ENCODE measurements at places on chromosomes 2 and 18.

- no peak for DNase-seq
Observed at GRCh38 chr2:189104934-189105333, 74.6 kb downstream of the COL5A2 start.

DNA sequence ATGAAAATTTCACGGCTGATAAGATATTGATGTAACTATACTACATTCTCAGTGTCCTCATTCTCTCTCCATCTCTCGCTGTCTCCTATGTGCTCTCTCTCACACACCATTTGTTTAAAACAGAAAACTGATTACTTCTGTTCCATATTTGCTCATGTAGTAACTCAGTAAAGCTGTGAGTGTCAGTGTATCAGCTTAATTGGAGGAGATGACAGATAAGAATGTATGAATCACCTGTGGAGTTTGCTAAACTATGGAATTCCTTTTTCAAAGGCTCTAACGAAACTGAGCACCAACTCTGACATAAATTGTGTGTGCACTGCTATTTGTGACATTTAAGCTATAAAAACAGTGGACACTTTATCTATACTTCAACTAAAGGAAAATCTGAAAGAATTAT is 1080.0 kb downstream of the DSC3 start:
- DNase-seq, result no peak

DNA sequence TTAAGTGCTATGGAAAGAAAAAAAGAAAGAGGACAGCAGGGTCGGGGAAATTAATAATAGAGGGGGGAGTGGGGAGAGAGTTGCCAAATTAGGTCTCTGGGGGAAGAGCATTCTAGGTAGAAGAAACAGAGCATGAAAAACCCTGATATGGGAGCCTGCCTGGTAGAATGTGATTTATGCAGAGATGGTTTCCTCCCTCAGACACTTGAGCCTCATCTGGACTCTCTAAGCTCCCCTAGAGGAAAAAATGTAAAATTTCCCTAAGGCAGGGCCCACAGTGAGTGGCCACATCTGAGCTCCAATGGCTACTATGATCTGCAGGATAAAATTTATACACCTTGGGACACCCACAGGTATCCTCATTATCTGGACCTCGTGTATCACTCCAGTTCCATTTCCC is 20.6 kb upstream of the EPAS1 start:
- DNase-seq, result no peak

- no peak for DNase-seq
Observed at GRCh38 chr2:10269291-10269690, 33.4 kb upstream of the HPCAL1 start.

GRCh38 chr2:152555048-152555447 is 162.2 kb downstream of the PRPF40A start:
- no peak for DNase-seq

DNA sequence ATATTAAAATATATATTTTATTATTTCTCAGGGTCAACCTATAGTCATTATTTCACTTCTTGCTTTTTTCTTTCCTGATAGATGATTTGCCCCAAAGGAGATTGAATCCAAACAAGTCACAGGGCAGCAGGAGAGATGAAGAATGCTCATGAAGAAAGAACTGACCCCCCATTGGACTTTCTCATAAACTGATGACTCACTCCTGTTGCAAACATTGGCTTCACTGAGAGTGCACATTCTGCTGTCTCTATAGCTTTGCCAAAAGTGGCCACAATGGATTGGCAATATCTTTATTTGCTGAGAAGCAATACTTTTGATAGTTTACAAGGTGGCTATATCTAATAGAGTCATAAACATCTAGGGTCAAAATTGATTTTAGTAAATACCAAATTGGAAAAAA is 55.9 kb upstream of the ZNF385B start:
- DNase-seq, result no peak

- DNase-seq, result no peak
Observed at GRCh38 chr2:32825291-32825712, 121.5 kb upstream of the LTBP1 start.

DNA sequence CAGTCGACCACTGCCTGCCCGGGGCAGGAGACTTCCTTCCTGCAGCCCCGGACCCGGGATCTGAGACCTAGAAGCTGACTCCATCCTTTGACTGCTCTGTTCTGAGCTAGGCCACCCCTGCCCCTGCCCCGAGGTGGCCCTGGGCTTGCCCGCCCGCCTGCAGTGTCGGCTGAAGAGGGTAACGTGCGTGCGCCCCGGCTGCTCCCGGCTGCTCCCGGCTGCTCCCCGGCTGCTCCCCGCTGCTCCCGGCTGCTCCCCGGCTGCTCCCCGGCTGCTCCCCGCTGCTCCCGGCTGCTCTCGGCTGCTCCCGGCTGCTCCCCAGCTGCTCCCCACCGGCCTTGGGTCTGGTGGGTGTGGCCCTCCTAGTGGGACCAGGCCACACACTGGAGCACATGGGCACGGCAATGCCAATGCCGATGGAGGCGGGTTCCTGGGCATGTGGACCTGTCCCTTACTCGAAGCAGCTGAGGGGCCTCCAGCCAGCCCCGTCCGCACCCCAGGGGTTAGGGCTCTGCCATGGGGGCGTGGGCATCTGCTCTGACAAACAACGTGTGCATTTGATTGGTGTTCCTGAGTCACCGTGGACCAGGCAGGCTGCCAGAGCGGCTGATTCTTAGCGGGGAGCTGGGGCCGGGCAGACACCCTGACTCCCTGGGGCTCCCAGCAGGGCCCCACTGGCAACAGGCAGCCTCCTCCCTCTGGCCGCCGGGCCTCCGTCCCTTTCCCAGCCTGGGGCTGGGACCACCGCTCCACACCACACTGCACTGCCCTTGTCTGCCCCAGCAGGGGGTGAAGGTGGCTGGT is 2.0 kb upstream of the GAL3ST2 start:
- no peak for DNase-seq

DNA sequence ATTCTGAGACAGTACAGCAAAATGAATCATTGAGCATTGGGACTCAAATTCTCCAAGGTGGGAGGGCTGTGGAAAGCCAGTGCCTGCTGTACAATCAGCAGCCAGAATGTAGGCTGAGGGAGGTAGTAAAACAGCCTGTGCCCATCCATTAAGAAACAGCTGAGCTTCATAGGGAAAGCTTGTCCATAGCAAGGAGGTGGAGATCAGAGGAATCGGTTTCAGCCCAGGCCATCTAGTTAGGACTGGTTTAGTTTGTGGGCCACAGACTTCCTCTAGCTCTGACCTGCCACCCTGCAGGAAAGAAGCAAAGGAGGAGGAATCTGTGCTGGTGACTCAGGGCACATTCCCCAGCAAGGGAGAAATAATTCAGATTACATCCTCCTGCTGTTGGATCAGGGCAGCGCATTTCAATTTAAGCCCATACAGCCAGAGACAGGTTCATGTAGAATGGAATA is 333.4 kb downstream of the SETBP1 start:
- DNase-seq, result no peak

DNA sequence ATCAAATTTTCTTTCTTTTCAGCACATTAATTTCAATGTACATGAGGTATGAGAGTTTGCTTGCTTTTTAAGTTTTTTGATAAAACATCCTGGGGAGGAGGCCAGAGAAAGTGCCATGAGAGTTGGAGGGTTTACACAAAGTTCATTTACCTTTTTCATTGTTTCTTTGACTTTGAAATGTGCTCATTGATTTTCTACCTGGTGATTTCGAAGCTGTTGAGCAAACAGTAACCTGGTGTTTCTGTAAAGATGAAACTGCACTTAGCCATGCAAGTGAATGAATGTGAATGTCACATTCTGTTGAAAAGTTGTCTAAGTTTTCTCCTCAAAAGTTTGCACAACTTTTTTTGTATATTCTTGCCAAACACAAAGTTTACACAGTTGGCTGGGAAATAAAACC is 797.0 kb downstream of the METTL4 start:
- no peak for DNase-seq

DNA sequence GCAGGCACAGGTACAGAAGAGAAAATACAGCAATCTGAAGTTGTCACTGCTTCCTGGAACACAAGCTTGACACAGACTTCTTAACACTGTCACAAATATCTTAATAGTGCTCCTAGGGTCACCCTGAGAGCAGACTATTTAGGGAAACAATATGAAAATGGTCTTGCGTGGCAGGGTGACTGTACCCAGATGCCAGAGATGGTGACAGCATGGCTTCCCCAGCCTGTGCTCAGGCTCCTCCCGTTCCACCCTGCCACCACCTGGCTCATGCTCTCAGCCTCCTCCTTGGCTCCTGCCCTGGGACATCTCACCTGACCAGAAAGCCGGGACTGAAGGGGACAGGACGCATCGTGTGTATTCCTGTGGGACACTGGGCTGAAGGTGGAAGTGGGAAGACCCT is 111.5 kb downstream of the RAPGEF4 start:
- no peak for DNase-seq

- no peak for DNase-seq
Observed at GRCh38 chr2:181523756-181524155, 66.6 kb downstream of the ITGA4 start.

DNA sequence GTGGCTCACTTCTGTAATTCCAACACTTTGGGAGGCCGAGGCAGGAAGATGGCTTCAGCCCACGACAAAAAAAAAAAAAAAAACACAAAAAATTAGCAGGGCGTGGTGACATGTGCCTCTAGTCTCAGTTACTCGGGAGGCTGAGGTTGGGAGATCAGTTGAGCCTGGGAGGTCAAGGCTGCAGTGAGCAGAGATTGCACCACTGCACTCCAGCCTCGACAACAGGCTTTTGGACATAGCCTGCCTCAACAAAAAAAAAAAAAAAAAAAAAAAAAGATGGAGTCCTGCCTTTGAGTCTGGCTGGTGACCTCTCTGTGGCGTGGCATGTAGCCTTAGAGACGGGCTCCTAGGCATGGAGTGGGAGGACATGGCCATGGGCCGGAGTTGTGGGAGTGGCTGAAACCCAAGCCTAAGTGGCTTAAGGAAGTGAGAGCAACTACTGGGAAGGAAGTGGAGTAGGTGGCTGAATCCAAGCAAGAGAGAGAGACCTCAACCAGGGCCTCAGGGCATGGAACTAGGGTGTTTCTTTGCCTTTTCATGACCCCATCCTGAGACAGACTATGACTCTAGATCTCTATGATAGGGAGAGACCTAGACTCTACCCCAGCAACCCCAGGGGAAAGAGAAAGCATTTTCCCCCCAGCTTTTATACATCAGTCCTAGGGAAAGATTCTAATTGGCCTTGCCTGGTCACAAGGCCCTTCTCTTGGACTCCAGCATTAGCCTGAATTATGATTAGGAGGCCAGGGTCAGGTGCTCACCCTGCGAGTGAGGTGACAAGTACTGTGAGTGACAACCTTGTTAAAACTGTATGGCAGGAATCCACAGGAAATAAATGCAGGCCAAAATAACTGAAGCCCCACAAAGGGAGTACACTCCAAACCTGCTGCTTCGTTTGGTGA is 34.2 kb downstream of the NPAS2 start:
- DNase-seq, result peak; percentile 94

DNA sequence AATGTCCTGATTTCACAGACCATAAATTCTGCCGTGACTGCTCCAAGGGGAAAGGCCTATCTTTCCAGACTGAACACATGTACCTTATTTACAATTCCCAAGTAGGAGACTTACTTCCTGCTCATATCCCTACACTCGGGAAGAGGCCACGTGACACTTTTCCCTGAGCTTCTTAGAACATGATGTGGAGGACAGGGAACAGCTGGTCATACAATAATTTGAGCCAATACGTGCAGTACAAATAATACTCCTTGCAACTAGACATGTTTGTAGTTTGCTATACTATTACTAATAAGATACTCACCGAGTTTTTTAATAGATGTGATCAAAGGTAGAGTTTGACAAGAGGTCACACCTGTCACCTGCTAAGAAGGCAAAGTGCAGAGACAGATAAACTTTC is 256.4 kb downstream of the SP3 start:
- DNase-seq, result no peak

DNA sequence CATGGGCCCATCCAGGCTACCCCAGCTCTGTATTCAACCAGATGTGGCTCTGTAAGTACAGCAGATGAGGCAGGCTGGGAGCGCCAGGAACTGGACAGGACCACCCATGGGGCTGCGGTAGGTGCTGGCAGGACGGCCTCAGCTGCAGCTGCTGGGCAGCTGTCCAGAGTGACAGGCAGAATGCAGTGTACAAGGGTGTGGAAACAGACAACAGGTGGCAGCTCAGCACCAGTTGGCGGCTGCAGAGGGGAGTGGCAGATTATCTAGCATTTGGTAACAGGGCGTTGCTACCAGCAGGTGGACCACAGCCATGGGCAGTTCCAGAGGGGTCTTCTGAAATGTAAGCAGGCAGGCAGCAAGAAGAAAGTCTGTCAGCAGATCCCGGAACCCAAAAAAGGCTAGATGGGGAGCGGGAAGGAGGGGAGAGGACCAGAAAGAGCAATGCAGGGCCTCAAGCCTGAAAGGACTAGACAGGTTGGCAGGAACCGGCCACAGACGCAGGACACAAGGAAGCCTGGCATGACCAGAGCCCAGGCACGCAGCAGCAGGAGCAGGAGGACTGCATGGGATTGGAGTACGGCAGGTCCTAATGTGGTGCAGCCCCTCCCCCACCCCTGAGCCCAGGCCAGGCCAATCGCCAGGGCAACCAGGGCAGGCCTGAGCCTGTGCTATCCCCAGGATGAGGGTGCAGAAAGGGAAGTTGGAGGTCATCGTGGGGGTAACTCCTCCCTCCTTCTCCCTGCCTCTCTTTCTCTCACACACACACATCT is 24.7 kb downstream of the PKDCC start:
- DNase-seq, result peak; percentile 72

GRCh38 chr2:230658877-230659652 is 53.6 kb upstream of the CAB39 start:
- peak; percentile 9 for DNase-seq

DNA sequence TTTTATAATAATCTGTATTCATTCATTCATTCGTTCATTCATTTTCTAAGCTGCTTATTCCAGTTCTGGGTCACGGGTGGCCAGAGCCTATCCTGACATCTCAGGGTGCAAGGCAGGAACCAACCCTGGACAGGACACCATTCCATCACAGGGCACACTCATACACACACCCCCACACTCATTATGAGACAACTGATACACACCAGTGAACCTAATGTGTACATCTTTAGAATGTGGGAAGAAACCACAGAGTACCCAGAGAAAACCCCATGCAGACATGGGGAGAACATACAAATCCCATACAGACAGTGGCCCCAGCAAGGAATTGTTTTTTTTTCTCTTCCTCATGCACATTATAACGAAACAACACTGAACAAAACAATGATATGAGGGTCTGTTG is 54.7 kb downstream of the RTN4 start:
- DNase-seq, result no peak

DNA sequence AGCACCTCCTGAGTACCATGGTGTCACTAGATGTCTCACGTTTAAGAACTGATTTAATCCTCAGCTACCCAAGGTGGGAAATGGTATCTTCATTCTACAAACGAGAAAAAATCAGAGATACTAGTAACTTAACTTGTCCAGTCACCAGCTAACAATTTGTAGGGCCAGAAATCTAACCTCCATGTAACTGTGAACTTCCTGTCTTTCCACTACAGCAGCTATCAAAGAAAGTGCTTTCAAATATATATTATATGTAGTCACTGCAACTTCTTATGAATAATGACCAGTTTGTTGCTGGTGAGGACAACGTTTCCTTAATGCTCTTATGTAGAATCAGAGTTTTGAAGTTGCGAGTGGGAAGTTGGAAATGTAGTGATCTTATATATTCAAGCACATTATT is 1.9 kb downstream of the REV1 start:
- DNase-seq, result no peak

GRCh38 chr2:53938904-53939303 is 31.9 kb downstream of the PSME4 start:
- no peak for DNase-seq

GRCh38 chr18:63319383-63320122 is at the start of gene BCL2:
BCL2 (minus strand) TSS chr18:63319769.
- DNase-seq, result no peak

GRCh38 chr18:79438089-79438897 is 42.6 kb downstream of the NFATC1 start:
- no peak for DNase-seq

All from MV-4-11 (cell line).